Stimulated activated CD4-positive, alpha-beta T cell treated with anti-CD3 and anti-CD28 coated beads, Interleukin-2, amount 100 ng/mL, for 24 hours (primary cell): ENCODE measurements at places on chromosomes 12 and 14.

- no peak for DNase-seq
Measured at GRCh38 chr14:65981192-65981843, 504.9 kb upstream of the CCDC196 start.

DNA sequence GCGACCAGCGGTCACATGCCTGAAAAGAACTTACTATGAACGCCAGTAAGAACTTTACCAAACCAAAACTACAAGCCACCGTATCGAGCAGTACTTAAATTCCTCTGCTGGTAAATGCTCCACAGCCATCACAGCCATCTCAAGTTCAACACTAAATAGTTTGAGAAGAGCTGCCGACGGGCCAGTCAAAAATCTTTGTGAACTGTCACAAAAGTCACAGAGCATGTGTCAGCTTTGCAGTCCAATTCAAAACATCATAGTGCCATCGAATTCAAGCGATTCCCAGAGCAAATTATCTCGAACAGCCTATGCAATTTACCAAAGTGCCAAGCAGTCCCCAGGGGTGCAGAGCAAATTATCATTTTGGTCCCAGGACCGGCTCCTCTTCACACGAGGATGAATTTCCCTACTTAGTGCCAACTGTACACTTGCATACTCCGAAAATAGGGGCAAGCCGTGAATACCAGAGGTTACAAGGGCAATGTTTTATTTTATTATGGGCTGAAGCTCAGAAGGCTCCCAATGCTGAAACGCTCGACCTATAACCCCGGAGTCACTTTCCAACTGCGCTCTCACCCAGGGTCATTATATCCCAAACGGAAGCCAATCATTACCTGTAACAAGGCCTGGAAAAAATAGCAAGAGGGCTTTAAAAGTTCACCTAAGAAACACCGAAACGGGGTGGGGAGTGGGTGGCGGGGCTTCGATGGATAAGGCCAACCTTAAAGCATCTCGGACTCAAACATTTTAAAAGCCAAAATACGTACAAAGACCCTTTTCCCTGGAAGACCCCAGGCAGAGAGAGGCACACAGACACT, 1.1 kb downstream of the LRP6 start:
- DNase-seq: no peak

DNA sequence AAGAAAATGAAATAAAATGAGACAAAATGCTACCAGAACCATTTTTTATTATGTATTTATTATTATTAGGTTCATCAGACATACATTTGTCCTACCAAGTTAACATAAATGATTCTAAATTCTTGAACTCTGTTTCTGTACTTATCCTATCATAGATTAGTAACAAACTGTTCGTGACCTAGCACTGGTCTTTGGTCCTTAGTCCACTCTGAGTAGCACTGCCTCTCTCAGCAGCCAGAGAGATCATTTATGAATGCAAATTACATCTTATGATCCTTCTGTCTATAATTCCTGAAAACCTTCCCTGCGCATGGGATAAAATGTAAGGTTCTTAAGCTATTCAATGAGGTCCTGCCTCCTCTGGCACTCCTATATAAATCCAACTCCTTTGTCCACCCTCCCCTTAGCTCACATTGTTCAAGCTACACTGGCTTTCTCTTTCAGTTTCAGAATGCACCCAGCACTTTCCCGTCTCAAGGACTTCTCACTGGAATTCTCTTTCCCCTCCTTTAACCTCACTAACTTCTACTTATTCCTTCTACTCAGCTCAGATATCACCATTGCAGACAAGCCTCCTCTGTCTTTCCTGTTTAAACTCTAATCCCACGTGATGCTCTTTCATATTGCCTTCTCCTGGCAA, 17.1 kb downstream of the PDZRN4 start:
- no peak for DNase-seq

DNA sequence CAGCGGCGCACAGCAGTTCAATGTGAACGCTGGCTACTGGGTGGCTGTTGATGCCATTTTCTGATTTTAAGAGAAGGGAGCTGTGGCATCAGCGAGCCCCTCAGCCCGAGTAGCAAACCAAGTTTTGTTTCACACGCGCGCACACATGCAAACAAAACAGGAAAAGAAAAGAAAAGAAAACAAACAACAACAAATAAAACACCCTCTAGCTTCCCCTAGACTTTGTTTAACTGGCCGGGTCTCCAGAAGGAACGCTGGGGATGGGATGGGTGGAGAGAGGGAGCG, 540 bp downstream of the PAX9 start:
- no peak for DNase-seq

DNA sequence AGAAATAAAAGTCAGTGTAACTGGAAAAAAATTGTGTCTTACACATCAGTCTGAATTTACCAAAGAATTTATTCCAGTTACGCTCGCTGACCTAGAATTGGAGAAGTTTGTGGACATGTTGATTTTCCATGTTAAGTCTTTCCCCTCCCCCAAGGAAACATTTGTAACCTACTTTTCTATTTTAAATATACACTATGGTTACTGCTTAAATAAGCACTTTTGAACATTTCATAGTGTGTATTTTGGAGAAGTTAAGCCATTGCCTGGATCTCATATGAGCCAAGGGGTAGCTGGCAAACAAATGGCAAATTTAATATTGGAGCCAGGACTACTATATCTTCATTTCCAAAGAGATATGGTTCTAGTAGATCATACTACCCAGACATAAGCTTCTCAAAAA, 42.9 kb upstream of the NT5DC3 start:
- no peak for DNase-seq

- DNase-seq: no peak
Measured at GRCh38 chr12:91023326-91024004, 18.7 kb upstream of the EPYC start.

DNA sequence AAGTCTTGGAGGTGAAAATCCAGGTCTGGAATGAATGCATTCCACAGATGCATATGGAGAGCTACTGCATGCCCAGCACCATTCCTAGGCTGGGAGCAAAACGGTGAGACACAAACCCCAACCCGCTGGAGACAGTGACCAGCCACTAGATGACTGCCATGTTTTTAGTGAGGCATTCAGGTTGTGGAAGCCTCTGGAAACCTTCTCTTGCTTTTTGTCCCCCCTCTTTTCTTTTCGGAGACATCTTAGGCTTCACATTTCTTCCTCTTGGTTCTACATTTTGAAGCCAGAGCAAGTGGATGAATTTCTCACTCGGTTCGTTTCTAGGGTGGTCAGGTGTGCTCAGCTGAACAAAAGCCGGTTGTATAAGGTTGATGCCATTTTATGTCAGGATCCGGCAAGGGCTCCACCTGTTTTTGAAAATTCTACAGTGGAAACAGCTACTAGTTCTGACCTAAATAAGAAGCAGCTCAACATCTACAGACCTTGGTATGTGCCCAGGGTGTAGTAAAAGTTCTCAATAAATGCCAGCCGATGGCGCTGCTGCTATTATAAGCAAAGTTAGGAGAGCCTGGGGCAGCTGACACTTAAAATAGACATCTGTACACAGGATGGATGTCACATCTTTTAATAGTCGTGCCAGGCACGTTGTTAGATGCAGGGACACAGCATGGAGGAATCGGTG, 1.8 kb upstream of the ZNF839 start:
- DNase-seq: no peak

DNA sequence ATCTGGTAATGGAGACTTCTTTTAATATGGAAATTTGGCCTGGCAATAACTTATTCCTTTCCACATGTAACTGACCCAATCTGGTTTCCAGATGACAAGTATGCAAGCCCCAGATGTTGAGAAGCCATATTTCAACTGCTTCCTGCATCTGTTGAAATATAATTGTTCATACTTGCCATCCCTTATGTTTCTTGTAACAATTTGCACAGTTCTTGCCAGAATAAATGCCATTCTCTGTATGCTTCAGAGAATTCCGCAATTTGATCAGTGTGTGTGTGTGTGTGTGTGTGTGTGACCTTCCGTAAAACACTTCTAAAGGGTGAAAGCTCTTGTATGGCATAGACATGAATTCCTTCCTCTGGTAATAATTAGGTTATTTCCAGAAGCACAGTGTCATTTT, 1.8 kb upstream of the CLEC2A start:
- DNase-seq: no peak
